ENCODE measurements at places on chromosomes 12 and 14.
A peak's percentile ranks its signal among the peaks of the same experiment; 100 is the strongest.

- DNase-seq, result no peak
Measured at GRCh38 chr14:33810308-33810707, 140.6 kb downstream of the EGLN3 start.

DNA sequence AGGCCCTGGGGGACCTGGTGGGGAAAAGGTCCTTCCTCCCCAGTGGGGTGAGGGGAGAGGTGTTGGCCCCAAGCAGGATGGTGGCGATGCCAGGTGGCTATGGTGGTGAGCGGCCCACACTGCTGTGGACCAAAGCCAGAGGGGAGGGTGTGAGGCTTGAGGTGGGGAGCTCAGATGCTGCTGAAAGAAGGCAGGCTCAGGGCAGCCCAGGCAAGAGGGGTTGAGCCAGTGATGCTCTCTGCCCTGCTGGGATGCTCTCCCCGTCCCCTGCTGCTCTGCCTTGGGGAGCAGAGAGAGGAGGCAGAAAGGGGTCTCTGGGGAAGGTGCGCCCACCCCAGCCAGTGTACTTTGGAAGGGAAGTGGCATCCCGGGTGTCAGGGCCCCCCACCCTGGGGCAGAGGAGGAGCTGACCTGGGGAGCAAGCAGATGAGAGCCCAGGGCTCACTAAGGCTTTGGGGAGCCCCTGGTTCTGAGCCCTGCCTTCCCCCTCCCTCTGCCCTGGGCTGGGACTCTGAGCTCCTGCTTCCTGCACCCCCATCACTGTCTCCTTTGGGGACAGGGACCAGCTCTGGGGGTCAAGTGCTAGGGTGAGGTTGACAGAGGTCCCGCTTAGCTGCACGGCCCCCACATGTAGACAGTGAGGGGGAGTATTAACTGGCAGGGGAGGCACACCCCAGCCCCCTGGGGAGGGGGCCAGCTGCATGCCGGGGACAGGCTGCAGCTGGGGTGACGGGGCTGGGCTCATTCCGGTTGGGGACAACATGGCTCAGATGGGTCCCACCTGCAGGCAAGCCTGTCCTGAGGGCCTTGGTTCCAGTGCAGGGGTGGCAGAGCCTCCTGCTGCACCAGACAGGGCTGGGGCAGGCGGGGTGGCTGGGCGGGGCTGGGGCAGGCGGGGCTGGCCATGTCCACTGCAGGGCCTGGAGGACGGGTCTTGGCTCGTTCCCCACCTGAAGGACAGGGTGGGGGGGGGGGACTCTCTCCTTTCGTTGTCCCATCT lies 124.4 kb downstream of the KIF26A start:
- no peak for DNase-seq

DNA sequence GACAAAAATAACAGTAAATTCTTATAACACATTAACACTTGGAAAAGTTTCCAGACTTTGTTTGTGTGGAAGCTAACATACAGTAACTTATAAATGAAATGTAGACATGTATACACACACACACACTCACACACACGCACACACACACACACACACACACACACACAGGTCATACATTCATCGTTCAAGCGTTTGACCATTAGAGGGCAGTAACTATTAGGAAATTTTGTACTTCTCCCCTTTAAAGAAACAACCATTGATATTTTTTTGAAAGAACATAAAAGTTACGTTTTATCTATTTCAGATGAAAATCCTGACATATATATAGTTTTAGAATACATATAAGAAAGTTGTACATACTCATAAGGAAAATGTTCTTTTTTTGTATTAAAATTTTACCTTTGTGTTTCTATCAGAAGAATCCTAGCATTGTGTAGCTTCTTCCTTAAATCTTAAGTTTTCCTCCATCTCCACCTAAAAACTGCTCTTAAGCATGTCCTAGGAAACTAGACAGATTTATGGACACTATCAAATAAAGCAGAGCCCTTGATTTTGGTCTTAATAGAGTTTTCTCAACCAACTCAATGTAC lies 29.0 kb downstream of the PTPRQ start:
- DNase-seq, result peak; percentile 39

DNA sequence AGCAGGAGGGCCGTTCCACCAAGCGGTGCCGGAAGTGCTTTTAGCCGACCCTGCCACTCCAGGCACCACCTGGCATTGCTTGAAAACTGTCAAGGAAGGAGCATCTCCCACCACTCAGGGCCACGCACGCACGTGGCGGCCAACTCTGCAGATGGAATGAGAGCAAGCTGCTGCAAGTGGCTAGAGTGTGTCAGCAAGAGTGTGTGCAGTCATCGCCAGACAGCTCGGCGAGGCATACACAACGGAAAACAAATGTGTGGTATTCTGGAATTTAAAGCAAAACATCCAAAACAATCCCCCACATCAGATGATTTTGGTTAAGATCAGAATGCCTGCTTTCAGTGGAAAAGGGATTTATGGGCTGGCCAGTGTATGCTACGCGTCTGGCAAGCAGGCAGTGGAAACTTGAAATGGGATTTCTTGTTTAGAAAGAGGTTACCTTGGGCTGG lies 11.2 kb downstream of the CD9 start:
- peak; percentile 73 for DNase-seq

DNA sequence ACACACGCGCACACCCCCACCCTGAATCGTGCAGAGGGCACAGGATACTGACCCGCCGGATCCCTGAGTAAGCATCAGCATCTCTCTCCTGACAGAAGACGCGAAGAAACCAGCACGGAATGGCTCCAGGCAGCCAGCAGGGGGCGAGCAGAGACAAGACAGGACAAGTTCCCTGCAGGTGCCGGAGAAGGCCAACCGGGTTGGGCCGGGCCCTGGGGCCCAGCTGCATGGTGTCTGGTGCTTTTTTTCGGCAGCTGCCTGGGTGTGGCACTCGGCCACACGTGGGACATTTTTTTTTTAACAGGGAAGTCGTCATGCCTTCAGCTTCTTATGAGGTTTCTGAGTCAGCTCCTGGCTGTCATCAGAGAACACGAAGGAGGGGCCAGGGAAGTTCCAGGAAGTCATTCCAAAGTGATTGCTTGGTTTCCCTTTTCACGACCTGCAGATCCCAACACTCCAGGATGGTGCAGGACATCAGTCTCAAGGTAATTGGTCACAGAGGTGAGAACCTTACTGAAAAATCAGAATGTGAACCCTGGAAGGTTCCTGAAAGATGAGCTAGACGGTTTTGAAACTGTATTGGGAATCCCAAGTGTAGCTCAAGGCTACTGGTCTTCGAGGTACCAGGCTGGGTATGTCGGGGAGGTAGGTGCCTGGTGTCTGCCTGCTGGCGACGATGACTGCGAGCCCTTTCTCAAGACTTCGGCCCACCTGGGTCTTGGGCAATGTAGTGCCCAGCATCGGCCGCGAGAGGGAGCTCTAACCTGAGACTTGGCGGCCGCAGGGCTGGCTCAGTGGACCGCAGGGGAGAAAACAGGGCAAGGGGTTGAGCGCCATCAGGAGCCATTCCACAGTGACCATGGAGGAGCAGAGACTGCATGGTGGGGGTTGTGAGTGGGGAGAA lies 190.8 kb upstream of the PRMT8 start:
- peak; percentile 84 for DNase-seq

- peak; percentile 31 for DNase-seq
Measured at GRCh38 chr12:77229640-77230442, 164.5 kb upstream of the E2F7 start.

DNA sequence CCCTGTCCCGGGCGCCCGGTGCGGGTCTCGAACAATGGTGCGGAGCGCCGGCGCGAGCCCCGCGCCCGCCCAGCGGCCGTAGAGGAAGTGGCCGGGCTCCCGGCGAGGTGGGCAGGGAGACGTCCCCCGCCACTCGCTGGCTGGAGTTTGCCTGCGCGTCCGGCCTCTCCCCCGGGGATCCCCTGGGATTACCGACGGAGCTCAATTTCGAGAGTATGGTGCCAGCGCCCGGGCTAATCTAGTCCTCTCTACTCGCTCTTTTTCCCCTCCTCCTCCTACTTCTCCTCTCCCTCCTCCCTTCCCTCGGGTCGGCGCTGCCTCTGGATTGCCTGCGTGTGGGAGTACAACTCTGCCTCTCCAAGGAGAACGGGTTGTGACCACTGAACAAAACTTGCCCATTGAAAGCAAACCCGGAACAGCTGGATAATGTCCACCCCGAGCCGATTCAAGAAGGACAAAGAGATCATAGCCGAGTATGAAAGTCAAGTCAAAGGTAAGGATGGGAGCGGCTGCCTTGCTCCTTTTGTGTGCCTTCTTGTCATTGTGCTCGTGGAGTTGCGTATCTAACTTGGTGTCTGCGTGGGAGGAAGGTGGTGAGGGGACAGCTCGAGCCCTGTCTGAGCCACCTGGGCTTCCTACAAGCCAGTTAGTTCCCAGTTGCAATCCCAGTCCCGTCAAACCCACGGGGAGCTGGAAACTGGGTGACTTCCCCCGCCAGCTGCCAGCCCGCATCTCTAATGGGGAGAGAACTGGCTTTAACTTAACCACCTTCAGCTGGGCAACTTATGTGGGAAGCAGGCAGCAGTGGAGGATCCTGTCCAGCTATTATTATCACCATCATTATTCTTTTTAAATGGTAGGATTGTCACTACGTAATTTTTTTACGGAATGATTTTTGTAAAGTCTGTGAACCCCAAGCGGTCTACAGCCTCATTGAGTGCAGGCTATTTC lies at the start of gene SRGAP1:
SRGAP1 (plus strand) TSS at position 310 of the 951 bp plus-strand sequence; CDS start at position 427, 117 bp downstream.
- peak; percentile 58 for DNase-seq

DNA sequence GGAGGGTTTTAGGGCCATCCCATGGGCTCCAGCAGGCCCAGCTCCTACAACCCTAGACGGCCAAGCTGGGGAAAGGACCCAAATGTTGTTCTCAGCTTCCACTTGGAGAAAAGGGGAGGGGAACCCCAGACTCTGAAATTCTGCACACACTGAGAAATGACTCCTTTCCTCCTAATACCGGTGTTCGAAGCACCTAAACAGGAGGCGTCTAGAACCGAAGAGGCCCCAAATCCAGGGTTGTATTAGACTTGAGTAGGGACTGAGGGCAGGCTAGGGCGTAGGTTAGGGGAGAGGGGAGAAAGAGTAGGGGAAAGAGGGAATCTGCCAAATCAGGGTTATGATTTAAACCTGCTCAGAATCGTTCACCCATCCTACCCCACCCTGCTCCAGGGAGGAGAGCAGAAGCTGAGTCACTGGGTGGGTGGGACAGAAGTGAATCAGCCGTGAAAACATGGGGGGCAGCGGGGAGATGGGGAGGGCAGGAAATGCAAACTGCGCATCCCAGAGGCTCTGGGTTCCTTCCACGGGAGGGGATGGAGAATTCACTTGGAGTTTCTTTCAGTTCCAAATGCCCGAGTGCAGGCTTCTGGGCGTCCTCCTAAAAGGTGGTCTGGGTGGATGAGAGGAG lies 1.0 kb downstream of the IGFBP6 start:
- DNase-seq, result peak; percentile 54

DNA sequence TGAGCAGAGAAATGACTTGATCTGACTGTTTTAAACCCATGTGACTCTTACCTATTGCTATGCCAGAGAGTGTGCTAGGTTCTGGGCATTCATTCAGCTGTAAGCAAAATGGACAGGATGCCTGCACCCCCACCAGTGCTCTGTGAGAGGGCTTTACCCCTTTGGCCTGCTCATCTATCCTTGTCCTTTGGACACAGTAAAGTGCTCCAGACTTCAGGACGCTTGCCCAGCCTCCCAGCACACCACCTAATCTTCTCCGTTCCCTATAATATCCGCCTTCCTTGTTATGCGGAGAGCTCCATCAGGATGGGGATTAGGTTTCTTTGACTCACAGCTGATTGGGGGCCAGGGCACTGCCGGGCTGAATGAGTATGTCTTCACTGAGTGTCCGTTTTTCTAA lies 4.4 kb upstream of the ZNF839 start:
- DNase-seq, result no peak

GRCh38 chr14:55691659-55692058 lies 111.7 kb downstream of the KTN1 start:
- DNase-seq, result no peak

Data from AG09319 (cell line).